Stimulated activated CD4-positive, alpha-beta T cell treated with anti-CD3 and anti-CD28 coated beads, Interleukin-2, amount 100 ng/mL, for 24 hours (primary cell): ENCODE measurements at places on chromosomes 5 and 9.
A peak's percentile ranks its signal among the peaks of the same experiment; 100 is the strongest.

DNA sequence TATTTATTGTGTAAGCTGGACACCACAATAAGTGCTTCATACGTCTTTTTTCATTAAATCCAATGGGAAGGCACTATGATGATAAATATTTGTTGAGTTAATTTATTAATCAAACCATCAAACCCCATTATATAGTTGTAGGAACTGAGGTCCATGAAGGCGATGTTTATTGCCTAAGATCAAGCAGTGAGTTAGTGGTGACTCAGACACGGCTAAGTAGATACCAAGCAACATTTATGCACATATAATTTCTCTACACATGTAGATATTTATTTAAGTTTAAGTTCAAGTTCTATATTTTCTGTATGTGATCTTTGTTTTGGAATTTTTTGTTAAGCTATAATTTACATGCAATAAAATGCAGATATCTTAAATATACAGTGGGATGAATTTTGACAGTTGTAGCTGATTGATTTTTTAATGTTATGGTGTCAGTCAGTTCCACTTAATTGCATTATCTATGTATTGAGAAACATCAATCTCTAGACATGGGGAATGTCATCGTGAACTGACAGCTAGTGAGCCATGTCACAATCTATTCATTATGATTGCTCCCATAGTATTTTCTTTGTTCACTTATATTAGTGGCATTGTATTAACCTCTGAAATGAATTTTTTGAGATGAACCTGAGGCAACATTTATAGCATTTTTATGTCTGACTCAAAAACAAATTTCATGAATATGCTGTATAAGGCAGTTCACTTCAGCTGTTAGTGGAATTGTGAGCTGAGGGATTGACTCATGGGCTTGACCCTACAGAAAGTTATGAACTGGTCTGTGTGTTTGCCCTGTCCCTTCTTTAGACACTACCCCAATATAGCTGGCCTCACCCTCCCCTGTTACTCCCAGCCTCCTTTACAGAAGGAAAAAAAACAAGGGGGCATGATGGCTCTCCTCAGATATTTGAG is 11.9 kb upstream of the GARNL3 start:
- no peak for DNase-seq

DNA sequence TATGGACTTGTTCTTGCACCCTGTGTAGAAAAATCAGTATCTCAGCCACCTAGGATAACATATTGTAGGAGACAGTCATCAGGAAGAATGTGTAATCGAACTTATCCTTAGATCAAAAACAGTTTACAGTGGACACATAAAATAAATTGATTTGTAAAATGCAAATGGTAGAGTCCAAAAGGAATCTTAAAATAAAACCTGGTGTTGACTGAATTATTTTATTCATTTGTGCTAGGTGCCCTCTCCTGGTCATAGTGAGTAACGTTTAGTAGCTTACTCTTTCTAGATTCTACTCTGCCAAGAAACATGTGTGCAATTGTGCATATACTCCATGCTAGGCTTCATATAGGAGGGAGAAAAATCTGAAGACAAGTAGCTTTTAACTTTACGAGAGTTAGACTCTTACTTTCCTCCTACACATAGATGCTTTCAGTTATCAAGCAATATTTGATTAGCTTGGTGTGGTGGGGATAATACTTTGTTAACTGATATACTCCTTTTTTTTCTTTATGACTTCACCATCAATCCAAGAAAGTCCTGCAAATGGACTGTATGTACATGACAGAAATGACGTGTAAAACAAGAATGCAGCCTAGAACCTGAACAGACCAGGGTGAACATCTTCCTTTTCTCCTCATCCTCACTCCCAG is 23.7 kb upstream of the LOX start:
- DNase-seq, result no peak

- no peak for DNase-seq
Measured at GRCh38 chr9:111148052-111149017, 110.1 kb upstream of the LPAR1 start.

- DNase-seq, result no peak
Measured at GRCh38 chr5:68170826-68171558, 44.6 kb upstream of the PIK3R1 start.

- no peak for DNase-seq
Measured at GRCh38 chr5:81534441-81534840, 140.5 kb upstream of the ACOT12 start.

DNA sequence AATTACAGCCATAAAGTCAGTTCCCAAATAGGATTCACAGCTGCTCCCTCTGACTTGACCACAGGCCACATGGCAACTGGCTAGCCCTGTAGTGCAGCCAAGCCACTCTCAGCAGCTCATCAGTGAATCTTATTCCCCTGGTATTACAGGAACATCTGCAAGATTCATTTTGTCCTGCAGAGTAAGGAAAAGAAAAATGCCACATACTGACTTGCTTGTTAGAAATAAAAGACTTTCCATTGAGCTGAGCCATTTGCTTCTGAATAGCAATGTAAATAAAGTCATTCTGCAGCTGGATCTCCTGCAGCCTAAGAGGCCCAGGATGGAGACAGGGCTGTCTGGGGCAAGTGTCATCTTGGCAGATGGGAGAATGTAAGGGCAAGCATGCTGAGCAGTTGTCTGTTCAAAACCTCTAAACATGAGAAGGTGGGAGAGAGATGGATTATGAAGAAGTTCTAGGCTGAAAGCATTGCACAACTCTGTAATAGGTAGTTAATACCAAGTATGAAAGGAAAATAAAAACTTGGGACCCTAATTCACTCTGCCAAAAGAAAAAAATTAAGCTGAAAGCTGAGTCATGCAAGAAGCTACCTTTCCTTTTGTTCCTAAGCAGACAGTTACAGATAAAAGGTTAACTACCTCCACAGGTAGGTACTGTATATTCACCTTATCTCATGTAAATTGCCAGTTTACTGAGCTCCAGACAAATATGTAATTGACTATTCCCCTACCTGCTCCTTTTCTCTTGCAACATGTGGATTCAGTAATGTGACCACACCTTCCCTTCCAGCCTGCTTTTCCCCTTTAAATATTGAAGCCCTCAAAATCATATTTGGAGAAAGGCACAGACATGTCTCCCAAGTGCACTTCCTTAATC is 244.4 kb upstream of the RAI14 start:
- DNase-seq, result no peak

DNA sequence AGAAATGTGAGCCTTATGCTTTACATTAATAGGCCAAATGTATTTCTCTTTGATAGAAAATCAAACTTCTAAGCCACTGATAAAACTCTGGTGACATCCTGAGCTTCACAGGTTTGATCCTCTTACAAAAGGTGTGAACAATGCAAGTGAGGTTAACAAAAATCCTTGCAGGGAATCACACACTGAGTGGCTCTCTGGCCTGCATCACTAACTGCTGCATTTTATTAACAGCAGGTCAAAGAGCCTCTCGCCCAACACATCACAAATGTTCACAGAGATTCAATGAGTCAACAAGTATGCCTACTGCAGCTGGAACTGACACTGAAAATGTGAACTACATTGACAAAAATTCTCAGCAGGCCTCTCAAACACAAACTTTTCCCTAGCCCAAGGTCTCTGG is 122.3 kb downstream of the SEMA5A start:
- no peak for DNase-seq

DNA sequence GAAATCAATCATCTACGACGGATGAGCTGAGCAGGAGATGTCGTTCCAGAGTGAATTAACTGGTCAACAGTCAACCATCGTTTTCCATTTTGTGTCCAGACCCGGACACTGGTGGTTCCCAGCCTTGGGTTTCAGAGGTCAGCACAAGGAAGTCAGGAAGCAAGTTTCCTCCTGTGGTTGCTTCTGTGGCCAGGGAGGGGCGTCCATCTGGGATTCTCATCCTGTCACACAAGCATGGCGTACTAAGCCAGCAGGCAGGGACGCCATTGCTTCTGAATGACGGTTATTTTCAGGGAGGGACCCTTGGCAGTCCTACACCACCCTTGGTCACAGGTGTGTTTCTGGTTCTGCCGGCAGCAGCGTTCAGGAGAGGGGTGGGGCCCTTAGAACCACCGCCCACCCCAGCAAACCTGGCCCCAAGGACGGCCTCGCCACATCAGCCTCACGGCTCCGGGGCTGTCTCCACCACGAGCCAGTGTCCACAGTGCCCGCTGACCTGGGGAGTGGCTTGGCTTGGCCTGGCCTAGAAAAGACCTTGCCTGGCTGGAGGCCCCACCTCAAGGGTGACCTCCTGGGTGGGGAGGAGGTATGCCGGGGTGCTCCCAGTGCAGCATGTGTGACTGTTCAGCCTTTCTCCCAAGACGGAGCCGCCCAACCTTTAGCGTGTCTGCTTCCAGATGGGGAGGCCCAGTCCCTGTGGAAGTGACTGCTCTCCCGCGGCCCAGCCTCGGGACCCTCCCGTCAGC is 25.2 kb downstream of the NDUFS6 start:
- DNase-seq, result no peak

GRCh38 chr9:136412962-136413361 is 2.5 kb downstream of the PMPCA start:
- DNase-seq, result no peak

DNA sequence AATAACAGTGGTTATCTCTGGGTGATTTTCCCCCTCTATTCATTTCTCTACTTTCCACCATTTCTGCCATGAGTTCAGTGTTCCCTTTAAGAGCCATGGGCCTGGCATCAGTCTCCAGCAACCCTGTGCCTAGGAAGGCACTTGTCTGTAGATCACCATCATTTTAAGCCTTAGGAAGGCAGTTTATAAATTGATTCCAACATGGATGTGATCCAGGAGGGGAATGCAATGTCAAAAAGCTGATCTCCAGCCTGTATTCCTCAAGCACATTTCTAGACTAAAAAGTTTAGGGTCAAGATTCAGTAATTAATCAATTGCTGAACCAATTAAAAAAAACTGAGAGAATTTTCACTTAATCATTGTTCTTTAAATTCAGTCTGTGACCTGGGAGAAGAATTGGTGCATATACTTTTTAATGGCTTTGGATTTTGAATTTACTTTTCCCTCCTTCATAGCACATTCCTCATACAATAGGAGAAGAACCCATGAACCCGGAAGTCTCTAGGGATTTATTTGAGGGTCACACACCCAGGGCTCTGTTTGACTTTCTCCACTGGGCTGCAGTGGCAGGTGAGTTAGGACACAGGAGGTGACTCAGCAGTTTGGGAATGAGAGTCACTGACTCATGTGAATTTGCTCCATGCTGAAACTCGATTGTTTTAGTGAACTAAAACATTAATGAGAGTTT is 6.1 kb upstream of the ERMP1 start:
- DNase-seq, result no peak

DNA sequence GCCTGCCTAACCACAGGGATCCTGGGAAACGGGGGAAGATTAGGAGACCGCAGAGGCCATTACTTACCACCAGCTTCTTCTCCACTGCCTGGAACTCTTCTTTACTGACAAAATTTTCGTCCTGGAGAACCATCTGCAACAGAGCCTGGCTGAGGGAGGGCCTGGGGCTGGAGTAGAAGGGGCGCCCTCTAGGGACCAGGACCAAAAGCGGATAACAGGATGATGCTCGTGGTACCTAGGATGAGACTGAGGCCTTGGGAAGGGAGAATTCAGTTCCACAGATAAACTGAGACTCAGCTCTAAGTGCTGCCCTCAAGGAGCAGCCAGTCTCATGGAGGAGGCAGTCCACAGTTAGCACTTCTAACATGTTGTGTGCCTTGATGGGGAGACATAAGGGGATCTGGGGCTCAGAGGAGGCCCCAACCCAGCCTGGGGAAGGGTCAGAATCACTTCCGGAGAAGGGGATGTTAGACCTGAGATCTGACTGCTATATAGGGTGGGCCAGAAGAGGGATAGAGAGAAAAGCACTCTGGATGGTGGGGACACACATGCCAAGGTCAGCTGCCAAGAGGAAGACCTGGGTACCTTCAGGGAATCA is 1.2 kb downstream of the SPATA24 start:
- no peak for DNase-seq

DNA sequence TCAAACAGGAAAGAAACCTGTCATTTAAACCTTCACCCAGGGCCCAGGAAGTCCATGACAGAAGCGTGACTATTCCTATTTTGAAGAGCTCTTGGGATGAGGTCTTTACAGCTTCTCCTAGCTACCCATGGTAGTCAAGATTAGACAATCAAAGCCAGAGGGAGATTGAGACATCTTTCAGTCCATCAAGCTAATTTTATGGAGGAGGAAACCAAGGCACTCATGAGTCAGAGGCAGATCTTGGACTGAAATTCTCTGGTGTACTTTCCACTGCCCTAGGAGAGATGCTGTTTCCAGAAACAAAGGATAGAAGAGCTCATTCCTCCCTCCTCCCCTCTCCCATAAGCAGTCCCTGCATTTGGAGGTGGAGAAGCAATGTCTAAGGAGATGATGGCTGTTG is 9.2 kb downstream of the TNFSF8 start:
- DNase-seq, result no peak

GRCh38 chr9:131837316-131837715 is 97.4 kb upstream of the RAPGEF1 start:
- DNase-seq, result peak; percentile 15

GRCh38 chr5:33720176-33720575 is 171.6 kb downstream of the ADAMTS12 start:
- no peak for DNase-seq

DNA sequence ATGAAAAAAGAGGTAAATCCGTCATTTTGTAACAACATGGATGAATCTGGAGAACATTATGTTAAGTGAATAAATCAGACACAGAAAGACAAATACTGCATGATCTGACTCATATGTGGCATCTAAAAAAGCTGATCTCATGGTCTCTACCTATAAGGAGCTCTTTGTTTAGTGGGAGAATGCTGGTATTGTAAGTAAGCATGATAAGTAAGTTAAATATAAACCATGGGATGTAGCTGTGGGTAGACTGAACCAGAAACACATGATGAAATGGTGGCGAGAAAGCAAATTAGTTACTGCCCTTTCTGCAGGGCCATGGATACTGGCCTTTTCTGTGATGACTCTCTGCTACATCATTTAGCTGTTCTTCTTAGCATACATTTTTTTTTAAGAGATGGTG is 66.4 kb upstream of the RUSC2 start:
- DNase-seq, result no peak

DNA sequence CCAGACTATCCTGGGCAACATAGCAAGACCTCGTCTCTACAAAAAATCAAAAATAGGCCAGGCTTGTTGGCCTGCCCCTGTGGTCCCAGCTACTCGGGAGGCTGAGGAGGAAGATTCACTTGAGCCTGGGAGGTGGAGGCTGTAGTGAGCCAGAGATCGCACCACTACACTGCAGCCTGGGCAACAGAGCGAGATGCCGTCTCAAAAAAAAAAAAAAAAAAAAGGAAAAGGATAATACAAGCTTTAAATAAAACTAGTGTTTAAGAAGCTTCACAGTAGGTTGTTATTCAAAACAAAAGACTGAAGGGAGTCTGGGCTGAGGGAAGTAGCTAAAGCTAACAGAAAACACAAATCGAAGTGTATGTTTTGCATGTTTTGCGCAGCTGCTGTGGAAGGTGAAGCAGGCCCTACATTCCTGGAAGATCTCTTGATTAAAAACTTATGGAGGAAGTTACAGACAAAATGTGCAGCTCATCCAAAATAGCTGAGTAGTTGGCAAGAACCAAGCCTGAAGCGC is 581 bp upstream of the C9orf40 start:
- DNase-seq, result no peak
